ENCODE measurements at places on chromosomes 3 and 15. TPM values are rescaled to one million over a fixed set of nuclear protein-coding genes. Genes with fewer than 3 reads are reported as not detected.

- no peak for DNase-seq
These were observed 18.4 kb upstream of the CCR2 start for GRCh38 chr3:46335541-46335940.

DNA sequence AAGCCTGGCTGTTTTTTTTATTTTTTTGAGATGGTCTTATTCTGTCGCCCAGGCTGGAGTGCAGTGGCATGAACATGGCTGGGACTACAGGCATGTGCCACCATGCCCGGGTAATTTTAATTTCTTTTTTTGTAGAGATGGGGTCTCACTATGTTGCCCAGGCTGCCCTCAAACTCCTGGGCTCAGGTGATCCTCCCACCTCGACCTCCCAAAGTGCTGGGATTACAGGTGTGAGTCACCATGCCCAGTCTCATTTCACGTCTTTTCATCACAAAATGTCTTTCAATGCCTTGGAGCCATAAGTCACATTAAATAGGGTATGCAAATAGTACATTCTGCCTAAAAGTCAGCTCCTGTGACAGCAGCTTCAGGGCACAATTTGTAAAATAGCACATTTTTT is 52.8 kb downstream of the SOX2 start:
- no peak for DNase-seq

GRCh38 chr3:134609821-134610431 is 40.9 kb downstream of the KY start:
- DNase-seq: no peak

DNA sequence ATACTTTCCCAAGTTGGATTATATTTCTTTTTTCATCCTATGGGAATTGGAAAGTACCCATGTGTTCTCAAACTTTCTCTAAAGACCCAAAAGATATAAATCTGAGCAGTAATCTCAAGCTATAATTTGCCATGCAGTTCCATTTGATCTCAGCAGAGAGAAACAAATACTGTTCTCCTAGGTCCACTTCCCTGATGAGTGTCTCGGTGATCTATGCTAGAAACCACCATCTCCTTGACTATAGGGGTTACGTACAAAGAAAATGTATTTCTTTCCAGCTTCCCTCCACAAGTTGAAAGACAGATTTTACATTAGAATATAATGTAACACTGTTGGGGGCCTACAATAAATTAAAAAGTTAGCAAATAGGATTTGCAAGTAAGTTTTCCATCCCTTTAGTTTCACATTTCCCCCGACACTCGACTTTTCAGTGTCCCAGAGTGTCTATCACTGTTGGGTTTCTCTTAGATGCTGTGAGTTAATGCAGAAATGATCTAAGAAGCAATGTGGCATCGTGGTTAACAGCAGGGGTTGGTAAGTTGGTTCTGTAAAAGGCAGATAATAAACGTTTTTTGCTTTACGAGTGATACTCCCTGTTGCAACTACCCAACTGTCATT is 465.1 kb upstream of the CFAP20DC start:
- no peak for DNase-seq

DNA sequence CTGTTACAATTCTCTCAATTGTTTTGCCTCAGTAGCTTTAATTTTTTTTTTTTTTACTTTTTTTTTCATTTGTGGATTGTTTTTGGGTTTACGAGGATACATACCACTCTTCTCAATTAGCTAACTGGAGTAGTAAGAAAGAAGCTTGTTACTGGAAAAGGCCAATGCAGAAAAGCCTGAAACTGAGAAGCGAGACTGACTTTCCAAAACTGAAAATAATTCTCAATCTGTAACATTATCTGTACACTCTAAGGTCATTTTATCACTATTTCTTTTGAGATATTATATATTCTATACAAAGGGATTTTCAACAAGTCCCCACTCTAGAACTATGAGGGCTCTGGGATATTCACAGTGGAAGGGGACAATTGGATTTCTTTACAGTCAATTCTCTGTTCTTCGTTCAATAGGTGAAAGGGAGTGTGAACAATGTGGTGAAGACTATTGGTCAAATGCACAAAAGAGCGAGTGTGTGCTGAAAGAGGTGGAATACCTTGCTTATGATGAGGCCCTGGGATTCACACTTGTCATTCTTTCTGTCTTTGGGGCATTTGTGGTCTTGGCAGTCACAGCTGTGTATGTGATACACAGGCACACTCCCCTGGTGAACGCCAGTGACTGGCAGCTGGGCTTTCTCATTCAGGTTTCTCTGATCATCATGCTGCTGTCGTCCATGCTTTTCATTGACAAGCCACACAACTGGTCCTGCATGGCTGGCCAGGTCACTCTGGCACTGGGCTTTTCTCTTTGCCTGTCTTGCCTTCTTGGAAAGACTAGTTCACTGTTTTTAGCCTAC is 83.9 kb upstream of the KCNAB1 start:
- DNase-seq: no peak

GRCh38 chr3:99713440-99713839 is 75.0 kb downstream of the COL8A1 start:
- DNase-seq: no peak

DNA sequence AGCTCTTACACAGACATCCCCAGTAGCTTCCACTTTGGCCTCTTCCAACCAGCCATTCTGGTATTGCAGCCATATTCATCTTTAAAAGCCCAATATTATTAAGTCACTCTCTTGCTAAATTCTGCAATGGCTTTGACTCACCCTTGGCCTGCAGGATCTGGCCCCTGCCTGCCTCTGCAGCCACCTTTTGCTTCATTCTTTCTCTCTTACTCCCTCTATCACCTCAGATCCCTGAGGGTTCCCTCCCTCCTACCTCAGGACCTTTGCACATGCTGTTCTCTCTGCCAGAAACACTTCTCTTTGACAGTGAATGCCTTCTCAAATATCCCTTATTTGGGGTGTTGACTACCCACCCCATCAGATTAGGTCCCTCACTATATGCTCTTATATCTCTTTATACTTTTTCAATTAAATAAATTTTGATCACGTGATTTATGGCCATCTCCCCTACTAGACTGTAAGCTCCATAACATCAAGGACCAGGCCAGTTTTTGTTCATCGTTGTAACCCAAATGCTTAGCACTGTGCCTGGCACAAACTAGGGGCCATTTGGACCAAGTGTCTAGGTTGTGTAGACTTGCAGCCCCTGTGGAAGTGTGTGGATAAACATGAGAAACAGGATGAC is 32.3 kb upstream of the UBE2Q2 start:
- DNase-seq: no peak

GRCh38 chr3:65604863-65605526 is 433.7 kb downstream of the MAGI1 start:
- no peak for DNase-seq

DNA sequence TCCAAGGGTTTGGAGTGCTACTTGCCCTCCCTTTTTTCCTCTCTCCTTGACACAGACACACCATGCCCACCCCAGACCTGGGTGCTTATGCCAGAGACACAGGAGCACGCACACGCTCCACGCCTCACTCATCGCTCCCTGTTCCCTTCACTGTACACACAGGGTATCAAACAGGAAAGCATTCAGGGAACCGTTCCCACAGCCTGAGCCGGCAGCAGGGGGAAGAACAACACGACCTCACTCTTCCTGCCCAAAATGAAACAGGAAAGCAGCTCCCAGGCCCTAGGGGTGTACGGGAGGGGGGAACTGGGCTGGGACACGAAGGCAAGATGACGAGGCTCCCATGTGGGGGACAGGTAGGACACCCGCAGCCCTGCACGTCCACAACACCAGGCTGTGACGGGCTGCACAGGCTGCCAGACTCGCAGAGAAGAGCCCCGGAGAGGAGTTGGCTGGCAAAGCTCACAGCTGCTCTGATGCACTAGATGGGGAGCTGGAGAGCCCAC is 11.2 kb downstream of the DLL4 start:
- DNase-seq: no peak

GRCh38 chr3:5226783-5227182 is 39.3 kb downstream of the EDEM1 start:
- no peak for DNase-seq

DNA sequence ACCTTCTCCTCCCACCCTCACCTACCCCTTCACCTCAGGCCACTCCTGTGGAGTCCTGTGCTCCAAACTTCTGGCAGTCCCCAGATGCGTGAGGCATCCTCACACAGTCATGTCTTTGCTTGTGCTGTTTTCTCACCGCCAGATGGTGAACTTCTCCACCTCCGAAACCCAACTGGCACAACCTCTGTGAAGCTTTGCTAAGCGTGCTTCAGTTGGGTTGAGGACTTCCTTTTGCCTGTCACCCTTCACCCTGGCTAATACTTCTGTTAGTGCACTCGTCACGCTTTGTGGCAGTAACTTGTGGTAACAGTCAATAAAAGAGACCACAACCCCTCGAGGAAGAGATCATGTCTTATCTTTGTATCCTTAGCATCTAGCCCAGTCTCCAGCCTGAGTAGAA is 42.0 kb upstream of the SKOR1 start:
- DNase-seq: no peak

DNA sequence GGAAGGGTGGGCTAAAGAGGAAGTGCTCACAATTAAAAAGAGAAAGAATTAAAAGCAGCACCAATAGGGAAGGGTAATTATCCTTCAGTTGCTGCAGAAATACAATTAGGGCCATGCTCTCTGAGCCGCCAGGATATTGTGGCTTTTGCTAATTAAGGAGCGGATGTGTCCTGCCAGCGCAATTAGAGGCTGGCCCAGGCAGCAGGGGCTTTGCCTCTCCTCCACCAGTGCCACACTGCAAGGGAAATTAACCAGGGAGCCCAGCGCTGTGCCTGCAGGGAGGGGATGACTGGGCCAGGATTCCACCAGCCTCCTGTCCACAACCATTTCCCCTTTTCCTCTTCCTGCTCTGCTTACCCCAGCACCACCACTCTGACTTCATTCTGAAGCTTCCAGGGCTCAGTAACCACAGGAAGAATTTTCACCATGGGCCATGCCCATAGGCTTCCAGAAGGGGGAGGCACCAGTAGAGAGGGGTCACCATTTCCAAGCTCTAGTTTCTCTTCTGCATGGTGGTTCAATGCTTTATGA is 10.4 kb upstream of the AEN start:
- no peak for DNase-seq

DNA sequence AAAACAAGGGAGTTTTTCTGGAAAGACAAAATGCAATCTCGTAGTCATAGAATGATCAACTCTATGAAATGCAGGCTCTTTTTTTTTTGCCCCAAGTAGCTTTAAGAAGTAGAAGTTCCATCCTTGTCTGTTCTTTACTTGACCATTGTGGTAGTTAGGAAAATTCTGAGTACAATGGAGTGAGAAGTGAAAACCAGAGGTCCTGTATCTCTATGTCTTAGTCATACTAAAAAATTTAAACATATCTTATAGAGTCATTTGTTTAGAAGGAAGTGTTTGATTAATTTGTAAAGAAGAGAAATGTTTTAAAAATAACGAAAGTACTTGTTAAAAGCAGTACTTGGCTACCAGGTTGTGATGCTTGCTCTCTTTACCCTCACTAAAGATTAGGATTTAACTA is 52.4 kb downstream of the PRKCI start:
- DNase-seq: no peak

DNA sequence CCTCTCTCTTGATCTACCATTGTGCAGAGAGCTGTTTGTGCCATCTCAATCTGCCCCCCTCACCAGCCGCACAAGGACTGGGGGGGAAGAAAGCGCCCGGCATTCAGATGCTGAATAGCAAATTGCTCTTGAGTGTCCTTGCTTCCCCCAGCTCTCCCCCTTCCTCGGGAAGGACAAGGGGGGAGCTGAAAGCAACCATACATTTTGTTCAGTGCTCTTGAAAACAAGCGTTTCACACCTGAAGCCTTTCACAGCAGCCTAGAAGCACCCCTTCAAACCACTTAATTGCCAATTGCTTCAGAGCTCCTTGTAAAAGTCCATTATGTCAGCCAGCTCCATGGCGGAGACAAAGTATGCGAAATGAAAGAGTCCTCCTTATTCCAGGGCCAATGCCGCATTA is 540.1 kb downstream of the NR2F2 start:
- no peak for DNase-seq

DNA sequence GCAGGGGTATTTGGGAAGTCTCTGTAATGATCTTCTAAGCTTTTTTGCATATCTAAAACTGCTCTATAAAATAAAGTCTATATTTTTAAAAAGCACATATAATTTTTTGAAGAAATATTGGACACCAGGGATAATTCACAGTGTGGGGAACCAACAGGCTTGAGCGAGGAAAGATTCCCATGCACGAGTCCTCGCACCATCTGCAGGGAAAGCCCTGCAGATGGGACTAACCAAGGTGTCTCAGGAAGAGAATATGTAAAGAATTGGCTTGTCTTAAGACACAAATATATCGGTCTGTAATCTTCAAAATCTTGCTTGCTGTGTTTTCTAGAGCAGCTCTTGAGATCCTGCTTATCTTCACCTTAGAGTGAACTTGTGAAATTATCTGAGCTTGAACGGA is 77.2 kb upstream of the SEMA6D start:
- no peak for DNase-seq

- no peak for DNase-seq
These were observed 96.6 kb upstream of the LIMD1 start for GRCh38 chr3:45497963-45498362.

DNA sequence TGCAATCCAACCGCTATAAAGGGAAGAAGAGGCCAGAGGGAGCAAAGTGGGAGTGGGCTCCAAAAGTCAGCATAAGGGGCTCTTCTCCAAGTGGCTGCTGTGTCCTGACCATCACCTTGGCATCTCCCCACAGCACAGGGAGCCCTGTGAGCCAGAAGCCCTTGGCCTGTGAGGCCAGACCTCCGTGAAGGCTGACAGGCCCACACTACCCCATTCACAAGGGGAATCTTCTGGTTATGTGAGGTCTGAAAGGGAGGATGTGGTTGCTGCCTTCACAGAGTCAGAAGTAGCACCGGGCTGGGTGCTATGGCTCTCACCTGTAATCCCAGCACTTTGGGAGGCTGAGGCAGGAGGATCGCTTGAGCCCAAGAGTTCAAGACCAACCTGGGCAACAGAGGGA is 2.6 kb upstream of the ULK3 start:
- DNase-seq: no peak

GRCh38 chr3:104437131-104437750 is 929.5 kb upstream of the ALCAM start:
- DNase-seq: no peak

DNA sequence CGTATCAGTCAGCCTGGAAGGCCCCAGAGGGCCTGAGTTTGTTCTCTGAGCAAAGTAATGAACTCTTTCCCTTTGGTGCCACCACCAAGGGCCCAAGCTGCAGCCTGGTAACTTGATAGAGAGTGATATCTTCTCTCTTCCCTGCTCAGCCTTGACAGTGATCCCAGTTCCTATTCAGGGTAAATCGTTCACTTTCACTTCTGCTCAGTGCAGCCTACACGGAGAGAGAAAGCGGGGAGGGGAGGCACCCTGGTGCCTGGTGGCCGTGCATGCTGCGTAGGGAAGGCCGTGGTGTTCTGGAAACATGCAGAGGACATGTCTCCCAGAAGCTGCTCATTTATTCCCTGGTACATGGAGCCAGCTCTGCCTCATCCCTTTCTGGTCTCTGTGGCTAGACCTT is 54.9 kb downstream of the KIF9 start:
- DNase-seq: no peak

GRCh38 chr3:94978084-94978483 is 915.2 kb downstream of the NSUN3 start:
- DNase-seq: no peak

GRCh38 chr3:169505577-169506230 is 157.8 kb downstream of the MECOM start:
- DNase-seq: no peak

Gene DAZL
- total RNA-seq: not detected

Gene PRTG
- 0.25 TPM for total RNA-seq

Gene SEMA7A
- total RNA-seq: 0.51 TPM

Gene DAG1
- total RNA-seq: 60.8 TPM

Gene GOLGA8G
- 0.08 TPM for total RNA-seq

Gene CCR9
- not detected for total RNA-seq

Gene HRG
- total RNA-seq: not detected

Gene ILDR1
- total RNA-seq: 6.3 TPM

Gene MINDY4B
- not detected for total RNA-seq

Gene FOXL2
- 0.12 TPM for total RNA-seq

Gene RETNLB
- not detected for total RNA-seq
